ENCODE measurements at places on chromosomes 5 and 9. TPM values are rescaled to one million over a fixed set of nuclear protein-coding genes. Genes with fewer than 3 reads are reported as not detected.

Gene NR2F1-AS1
- total RNA-seq: 8.9 TPM

DNA sequence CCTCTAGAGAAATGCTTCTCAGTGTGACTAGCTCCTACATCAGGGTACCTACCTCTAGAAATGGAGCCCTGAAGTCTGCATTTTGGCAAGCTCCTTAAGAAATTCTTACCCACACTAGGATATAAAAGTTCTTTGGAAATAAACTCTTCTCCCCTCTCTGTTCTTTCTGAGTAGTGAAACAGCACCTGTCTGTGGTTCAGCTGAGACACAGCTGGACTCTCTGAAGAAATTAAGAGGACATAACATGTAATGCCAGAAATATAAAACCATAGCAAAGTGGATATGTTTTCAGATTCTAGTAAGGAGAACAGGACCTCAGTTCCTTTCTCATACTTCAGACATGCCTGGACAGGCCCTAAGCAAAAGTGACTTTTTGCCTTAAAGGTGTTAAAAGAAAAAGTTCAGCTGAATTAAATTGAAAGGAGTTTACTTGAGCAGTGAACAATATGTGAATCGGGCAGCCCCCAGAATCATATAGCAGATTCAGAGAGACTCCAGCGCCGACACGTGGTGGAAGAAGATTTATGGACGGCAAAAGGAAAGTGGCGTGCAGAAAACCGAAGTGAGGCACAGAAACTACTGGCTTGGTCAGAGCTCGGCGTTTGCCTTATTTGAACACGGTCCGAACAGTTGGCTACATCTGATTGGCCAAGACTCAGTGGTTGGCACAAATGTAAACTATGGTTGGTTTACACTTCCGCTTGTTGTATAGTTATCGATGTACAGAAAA, 64.5 kb downstream of the PRKACG start:
- H3K4me3 ChIP-seq: no peak overlapping the region
- DNase-seq: no peak
- H3K4me1 ChIP-seq: no peaks in the 10 kb centered on the region
- H3K36me3 ChIP-seq: no peaks in the 10 kb centered on the region

- no peaks in the 10 kb centered on the region for H3K27me3 ChIP-seq
- H3K36me3 ChIP-seq: no peaks in the 10 kb centered on the region
- H3K4me3 ChIP-seq: no peak overlapping the region
- no peak overlapping the region for H3K27ac ChIP-seq
- DNase-seq: no peak
These were observed 178.3 kb downstream of the CWC27 start for GRCh38 chr5:64947031-64947430.

DNA sequence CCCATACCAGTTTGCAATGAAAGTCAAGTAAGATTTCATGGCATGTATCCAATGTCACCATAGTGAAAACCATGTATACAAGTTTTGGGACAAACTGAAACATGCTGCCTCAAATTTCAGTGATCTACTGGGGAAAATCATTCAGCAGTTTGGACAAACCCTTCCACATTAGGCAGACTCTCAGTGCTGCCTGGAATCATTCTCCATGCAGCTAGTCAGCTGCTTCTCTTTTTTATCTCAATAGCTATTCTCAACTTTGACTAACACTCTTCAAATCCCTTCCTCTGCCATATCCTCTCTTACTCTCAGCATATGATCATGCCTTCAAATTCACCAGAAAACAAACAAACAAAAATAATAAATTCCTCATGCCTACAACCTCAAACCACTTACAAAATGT, 323.3 kb downstream of the MAN2A1 start:
- no peaks in the 10 kb centered on the region for H3K27me3 ChIP-seq
- no peak for DNase-seq
- no peaks in the 10 kb centered on the region for H3K4me1 ChIP-seq
- H3K27ac ChIP-seq: no peak overlapping the region

DNA sequence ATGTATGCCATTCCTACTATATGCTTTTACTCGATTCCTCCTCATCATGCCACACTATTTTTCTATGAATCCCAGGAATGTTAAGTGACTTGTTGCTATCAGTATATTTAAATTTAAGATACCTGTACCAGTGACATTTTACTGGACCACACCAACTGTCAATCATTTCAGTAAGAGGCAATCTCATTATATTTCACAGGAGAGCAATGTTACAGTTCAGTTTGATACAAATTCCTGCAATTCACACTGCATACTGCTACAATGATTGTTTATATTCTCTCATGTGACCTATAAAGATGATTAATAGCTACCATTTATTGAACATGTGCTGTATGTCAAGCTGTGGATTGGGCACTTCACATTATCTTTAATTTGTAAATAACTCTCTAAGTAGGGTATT, 30.0 kb downstream of the SPEF2 start:
- no peaks in the 10 kb centered on the region for H3K4me1 ChIP-seq
- no peaks in the 10 kb centered on the region for H3K27me3 ChIP-seq
- no peak overlapping the region for H3K4me3 ChIP-seq
- no peaks in the 10 kb centered on the region for H3K36me3 ChIP-seq
- DNase-seq: no peak

DNA sequence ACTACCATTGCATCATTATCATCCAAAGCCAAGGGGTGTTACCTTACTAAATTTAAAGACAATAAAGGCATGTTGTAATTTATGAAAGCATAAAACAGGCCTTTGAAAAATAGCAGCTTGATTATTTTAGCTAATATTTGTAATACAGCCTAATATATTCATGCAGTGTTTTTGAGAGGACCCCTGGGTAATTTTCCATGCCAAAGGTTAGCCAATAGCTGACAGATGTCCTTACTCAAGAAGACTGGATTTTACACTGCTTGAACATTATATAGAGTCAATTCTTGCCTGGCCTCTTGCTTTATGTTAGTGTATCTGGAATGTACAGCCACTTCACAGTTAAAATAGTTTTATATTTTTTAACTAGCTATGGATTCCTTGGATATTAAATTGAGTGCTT, 337.8 kb upstream of the PAPPA start:
- no peak for DNase-seq
- H3K4me3 ChIP-seq: no peak overlapping the region
- H3K27ac ChIP-seq: no peak overlapping the region
- H3K4me1 ChIP-seq: no peaks in the 10 kb centered on the region
- H3K27me3 ChIP-seq: no peaks in the 10 kb centered on the region

- peak overlapping the region; percentile 93 for H3K27ac ChIP-seq
- H3K4me1 ChIP-seq: peaks cover 84% of the 10 kb centered on the region
- H3K4me3 ChIP-seq: no peak overlapping the region
- no peaks in the 10 kb centered on the region for H3K27me3 ChIP-seq
- no peak for DNase-seq
- H3K36me3 ChIP-seq: no peaks in the 10 kb centered on the region
These were observed 67.0 kb upstream of the KLF9 start for GRCh38 chr9:70481471-70481870.

- no peaks in the 10 kb centered on the region for H3K36me3 ChIP-seq
- no peaks in the 10 kb centered on the region for H3K4me1 ChIP-seq
- H3K4me3 ChIP-seq: no peak overlapping the region
- DNase-seq: no peak
- no peak overlapping the region for H3K27ac ChIP-seq
These were observed 9.5 kb upstream of the IL3 start for GRCh38 chr5:132050661-132051552.

- no peaks in the 10 kb centered on the region for H3K4me1 ChIP-seq
- DNase-seq: no peak
- no peaks in the 10 kb centered on the region for H3K27me3 ChIP-seq
These were observed 1.6 kb upstream of the SETX start for GRCh38 chr9:132356324-132356924.

Measured in sigmoid colon (tissue), 7 donors.